ENCODE measurements at places on chromosomes 6 and 20.

DNA sequence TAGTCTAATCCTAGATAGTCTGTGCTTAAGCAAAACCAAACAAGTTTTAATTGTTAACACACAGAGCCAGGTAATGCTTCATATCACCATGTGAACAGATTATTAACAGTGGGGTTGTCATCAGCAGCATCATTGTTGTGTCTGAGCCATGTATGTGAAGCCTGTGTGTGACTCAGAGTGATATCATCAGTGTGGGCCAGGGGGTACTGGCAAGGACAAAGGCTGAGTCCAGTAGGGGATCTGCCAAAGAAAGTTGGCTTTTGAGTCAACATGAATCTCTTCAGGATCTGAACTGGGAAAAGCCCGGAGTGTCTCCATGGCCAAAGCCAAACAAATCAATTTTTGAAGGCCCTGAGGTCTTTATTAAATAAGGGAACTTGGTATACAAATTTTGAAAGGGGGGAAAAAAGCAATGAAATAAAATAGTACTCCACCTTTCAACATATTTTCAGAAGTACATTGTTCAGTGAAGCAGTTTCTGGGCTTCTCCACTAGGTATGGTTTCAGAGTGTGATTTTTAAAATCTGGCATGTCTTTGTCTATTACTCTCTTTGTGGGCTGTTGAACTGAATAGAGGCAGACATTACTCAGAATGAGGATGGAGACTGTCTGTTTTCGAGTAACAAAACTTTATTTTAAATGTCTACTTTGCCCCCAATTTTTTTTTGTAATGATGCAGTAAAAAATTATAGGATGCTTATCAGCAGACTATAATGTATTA, 444.2 kb upstream of the JAG1 start:
- DNase-seq = no peak

GRCh38 chr6:113564371-113565171, 292.6 kb upstream of the MARCKS start:
- no peak for DNase-seq

- DNase-seq = no peak
Observed at GRCh38 chr6:127382413-127382812, 39.0 kb upstream of the ECHDC1 start.

DNA sequence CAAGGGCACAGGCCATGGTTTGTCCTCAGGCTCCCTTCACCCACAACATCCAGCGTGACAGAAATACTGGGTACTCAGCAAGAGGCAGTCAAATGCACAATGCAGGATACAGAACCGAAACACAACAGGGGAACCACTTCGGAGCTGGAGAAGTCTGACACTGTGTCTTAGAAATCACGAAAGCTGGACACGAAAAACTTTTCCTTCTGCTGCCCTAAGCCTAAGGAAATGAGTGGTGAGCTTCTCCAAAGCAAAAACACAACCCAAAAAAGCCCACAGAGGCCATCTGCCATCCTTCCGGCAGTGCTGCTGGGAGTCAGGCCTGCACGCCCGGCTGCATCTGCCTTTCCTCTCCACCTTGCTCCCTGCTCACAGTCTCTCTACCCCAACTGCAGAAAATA, 106.3 kb downstream of the SLC23A2 start:
- no peak for DNase-seq

GRCh38 chr6:56915832-56916231, 39.1 kb upstream of the BEND6 start:
- no peak for DNase-seq

DNA sequence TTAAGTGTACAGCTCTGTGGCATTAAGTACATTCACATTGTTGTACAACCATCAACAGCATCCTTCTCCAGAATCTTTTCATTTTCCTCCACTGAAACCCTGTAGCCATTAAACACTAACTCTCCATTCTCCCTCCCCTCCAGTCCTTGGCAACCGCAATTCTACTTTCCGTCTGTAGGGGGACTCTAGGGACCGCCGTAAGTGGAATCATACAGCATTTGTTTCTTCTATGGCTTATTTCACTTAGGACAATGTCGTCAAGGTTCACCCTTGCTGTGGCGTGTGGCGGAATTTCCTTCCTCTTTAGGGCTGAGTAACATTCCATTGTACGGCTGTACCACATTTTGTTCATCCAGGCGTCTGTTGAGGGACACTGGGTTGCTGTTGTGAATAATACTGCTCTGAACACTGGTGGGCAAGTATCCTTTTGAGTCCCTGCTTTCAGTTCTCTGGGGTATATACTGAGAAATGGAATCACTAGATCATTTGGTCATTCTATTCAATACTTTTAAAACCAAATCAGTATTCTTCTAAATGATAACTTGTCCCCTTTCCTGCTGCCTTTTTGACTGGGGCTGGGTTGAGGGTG, 50.7 kb downstream of the PPP1R3G start:
- DNase-seq = peak; percentile 24

DNA sequence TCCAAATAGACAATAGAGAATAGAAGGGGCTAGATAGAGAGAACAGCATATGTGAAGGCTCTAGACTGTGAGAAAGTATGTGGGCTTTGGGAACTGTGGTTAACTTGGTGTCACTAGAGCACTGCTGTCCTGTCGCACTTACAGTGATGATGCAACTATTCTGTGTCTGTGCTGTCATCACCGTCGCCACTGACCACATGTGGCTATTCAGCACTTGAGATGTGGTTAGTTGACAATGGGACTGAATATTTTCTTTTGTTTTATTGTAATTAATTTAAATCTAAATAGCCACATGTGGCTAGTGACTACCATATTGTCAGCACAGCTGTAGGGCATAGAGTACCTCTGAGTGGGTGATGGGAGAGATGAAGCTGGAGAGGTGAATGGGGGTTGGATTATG, 39.0 kb upstream of the IFNGR1 start:
- DNase-seq = peak; percentile 18

DNA sequence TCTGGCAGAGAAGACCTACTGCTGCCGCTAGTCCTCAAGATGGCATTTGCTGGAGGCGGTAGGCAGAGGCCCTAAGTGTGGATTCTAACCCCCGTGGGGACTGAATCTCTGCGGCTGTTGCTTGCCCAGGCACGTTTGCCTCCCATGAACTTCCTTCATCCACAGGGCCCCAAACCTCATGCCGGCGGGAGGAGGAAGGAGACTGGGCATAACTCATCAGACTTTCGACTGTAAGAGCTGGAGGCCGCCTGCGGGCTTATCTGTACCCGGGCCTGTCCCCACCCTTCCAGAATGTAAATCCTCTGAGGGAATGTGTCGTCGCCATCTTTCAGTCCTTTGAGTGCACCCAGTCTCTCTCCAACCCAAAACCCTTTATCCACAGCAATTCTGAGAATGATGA, 990 bp downstream of the ZFP57 start:
- DNase-seq = no peak

GRCh38 chr6:81948861-81949260, 196.4 kb upstream of the TENT5A start:
- no peak for DNase-seq

DNA sequence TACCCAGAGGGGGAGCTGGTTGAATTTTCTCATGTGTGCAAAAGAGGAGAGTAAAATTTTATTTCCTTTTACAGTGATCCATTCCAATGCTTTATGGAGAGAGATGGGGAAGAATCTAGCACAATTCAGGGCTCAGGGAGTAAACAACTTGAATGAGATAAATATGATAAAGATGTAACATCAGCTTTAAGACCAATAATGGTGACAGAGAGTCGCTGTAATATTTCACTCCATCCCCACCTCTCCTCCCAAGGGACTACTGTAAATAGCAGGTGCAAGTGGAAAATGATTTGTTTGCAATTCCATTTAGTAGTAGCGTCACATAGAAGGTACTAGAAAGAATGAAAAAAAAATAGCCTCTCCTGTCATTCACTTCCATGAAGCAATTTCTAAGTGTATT, 4.8 kb downstream of the CRISP3 start:
- no peak for DNase-seq

DNA sequence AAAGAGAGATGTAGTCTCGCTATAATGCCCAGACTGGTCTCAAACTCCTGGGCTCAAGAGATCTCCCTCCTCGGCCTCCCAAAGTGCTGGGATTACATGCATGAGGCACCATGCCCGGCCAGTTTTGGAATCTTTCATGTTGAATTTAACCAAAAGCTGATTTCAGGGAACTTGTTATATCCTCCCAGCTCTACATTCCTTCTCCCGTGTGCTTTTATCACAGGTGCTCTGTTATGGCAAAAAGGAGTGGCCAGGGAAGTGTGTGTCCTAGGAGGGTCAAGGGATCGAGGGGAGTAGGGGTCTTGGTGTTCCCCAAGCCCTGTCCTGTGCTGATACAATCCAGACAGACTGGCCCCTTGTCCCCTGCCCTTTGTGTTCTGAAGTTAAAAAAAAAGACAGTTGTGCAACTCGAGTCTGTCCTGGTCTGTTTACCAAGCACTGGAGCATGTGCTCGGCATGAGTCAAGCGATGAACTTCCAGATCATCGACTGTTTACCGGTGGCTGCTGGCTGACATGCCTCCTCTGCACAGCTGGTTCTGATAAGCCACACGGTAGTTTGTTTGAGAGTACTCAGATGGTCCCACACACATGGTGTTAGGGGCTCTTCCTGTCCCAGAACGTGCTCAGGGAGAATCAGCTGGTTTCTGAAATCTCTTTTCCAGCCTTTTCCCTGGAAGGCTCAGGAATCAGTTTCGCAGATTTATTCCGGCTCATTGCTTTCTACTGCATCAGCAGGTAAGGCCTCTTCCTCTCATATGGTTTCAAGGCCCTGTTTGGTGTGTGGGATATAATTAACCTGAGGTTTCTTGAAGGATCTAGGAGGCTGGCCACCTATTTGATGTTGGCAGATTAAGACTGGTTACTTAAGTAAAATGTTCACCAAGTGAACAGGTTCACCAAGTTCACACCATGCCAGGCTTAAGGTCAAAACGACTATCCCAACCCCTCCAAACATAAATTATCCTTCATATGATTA, 52.6 kb upstream of the NAA20 start:
- DNase-seq = no peak

- no peak for DNase-seq
Observed at GRCh38 chr6:56393615-56394612, 146.5 kb upstream of the COL21A1 start.

- DNase-seq = no peak
Observed at GRCh38 chr6:206264-206663, 86.0 kb upstream of the DUSP22 start.

- DNase-seq = no peak
Observed at GRCh38 chr6:7697432-7697819, 28.5 kb upstream of the BMP6 start.

All from AML-193 (cell line).